NCI-H69 (cell line): ENCODE measurements at places on chromosomes 5 and 9.
A peak's percentile ranks its signal among the peaks of the same experiment; 100 is the strongest.

DNA sequence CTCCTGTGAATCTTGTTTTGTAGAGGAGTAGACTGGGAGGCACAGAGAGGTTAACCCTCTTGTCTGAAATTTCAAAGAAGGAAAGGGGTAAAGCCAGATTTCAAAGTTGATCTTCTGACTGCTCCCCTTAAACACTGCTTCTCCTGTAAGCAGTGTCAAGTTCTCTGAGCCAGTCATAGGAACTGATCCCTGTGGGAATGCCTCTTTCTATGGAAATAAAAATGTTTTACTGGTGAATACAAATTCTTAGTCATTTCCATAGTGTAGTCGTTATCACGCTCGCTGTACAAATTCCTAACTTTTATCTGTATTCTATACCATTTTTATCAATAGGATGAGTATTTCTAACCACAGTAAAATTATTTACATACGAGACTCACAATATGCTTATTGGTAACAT is 66.3 kb upstream of the PRRC1 start:
- DNase-seq = no peak

DNA sequence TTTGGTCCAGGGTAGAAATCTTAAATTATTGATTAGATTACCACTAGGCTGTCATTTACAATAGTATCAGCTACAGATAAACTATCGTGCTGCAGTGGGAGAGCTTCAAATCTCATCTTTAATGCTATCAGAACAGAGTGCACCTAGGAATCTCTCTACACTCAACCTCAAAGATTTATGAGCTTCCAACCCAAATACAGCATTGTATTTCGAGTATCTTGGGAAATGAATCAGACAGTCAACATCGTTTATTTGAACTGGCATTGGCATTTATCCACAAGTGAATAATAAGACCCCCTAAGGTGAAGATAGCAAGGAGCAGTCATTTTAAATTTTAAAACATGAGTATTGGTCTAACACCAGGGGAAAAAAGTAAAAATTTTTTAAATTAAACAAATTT is 1203.2 kb downstream of the CDH12 start:
- DNase-seq = peak; percentile 91

GRCh38 chr9:134730011-134730760 is 88.6 kb downstream of the COL5A1 start:
- DNase-seq = no peak

GRCh38 chr5:27083449-27084415 is 45.3 kb upstream of the CDH9 start:
- no peak for DNase-seq

DNA sequence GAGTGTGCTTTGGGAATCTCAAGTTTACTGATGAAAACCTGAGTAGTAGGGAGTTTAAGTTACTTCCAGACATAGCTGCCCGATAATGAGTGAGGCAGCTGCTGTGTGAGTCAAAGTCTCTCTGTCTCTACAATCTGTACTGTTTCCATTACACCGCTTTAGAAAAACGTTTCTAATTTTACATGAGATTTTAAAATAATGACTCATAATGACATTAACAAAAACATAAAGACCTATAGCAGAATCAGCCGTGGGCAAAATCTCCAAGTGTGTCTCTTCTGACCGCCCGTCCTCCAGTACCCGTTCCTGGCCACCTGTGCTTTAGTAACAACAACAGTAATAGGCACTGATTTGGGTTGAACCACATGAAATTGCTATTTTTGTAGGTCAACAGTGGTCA is 69.6 kb upstream of the PRRC1 start:
- DNase-seq = no peak

- DNase-seq = peak; percentile 96
Measured at GRCh38 chr9:123191260-123191659, 77.1 kb downstream of the STRBP start.
